Breast epithelium (tissue), 4 donors: ENCODE measurements at places on chromosomes 11 and 22. TPM values are rescaled to one million over a fixed set of nuclear protein-coding genes. Genes with fewer than 3 reads are reported as not detected.

GRCh38 chr11:11313902-11314692 is 39.0 kb downstream of the CSNK2A3 start:
- DNase-seq: no peak

GRCh38 chr22:24516301-24516737 is 21.2 kb downstream of the UPB1 start:
- DNase-seq: no peak

RNF215 gene
- total RNA-seq: 14.0 TPM

DNA sequence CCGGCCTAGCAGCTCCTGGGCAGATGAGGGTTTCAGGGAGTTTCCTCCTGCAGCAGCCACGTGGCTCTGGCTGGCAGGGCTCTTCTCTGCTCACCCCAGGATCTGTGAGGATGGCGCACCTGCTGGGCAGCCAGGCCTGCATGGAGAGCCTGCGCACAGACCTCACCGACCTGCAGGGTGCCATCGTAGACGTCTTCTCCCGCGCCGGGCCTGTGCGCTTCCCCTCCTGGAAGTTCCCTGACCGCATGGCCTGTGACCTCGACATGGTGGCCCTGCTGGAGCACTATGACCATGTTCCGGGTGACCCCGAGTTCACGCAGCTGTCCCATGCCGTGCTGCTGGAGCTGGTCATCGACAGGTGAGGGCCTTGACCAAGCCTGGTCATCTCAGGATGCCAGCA is 9.1 kb downstream of the CCDC157 start:
- no peak for DNase-seq
